Right lobe of liver (tissue), 6 donors: ENCODE measurements at places on chromosomes 6 and 20. TPM values are rescaled to one million over a fixed set of nuclear protein-coding genes. Genes with fewer than 3 reads are reported as not detected.
A peak's percentile ranks its signal among the peaks of the same experiment; 100 is the strongest.

Gene BEND6
- not detected for total RNA-seq

Gene GSTA2
- 55.0 TPM for total RNA-seq

DNA sequence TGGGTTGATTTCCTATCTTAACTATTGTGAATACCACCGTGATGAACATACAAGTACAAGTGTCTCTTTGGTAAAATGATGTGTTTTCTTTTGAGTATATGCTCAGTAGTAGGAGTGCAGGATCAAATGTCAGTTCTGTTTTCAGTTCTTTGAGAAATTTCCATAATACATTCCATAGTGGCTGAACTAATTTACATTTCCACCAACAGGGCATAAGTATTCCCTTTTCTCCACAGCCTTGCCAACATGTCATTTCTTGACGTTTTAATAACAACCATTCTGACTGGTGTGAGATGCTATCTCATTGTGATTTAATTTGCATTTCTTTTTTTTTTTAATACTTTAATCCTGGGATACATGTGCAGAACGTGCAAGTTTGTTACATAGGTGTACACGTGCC, 268.8 kb downstream of the CENPW start:
- DNase-seq = no peak

DNA sequence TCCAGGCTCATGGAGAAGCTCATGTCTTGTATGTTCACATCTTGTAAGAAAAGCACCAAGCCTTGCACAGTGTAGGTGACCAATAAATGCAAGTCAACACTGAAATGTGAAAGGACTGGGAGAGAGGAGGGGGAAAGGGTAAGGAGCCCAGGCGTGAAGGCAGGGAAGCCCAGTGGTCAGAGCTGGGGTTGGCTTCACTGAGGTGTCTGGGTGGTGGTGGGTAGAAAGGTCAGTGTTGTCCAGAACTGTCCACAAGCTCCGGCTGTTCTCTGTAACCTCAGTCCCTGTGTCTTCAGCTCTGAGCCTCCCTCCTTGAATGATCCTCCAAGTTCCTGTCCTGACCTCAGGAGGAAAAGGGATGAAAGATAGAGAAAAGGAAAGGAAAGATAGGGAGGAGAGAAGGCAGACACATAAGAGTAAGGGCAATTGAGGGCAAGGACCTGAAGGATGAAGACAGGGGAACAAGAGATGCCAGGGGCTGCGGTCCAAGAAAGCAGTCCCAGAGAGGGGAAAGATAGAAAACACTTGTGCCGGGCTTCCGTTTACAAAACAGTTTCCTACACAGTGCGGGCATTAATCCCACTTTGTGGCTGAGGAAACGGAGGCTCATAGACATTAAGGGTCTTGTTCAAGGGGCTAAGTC, 2.4 kb upstream of the TNXB start:
- DNase-seq = no peak

DNA sequence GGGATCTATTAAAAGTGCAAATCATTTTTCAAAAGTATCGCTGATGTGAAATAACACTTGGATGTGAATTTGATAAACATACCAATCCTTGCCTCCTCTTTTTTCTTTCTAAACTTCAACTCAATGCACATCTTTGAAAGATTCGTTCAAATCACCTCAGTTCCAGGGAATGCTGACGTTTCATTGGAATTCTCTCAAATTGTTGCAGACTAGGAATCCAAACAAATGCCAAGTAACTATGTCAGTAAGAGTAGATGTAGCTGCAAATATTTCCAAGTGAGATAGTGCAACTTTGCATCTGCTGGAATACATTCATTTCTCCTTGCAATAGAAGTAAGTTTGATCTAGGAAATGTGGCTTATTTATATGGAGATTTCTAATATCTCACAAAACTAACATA, 220.7 kb downstream of the FUT9 start:
- no peak for DNase-seq

- no peak for DNase-seq
These were observed 6.0 kb upstream of the HSF2 start for GRCh38 chr6:122393351-122393896.

DNA sequence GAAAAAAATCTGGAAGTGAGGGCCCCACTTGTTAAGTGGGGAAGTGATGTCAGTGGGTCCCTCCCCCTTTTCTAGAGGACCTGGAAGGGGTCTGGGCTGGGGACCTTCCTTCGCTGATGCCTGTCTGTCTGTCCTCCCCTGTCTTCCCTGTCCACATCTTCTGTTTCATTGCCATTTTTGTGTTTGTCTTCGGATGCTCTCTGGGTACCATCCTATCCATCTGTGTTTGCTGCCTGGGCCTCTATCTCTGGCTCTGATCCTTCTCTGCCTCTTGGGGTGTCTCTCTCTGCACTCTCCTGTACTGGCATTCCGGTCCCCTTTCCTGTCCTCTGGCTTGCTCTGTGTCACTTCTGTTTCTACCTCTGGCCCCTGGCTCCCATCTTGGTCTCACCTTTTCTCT, 2.3 kb downstream of the TMEM151B start:
- peak; percentile 7 for DNase-seq
